Stimulated activated CD4-positive, alpha-beta T cell treated with anti-CD3 and anti-CD28 coated beads, Interleukin-15, amount 100 ng/mL, for 1 hour (primary cell): ENCODE measurements at places on chromosomes 3 and 15.

DNA sequence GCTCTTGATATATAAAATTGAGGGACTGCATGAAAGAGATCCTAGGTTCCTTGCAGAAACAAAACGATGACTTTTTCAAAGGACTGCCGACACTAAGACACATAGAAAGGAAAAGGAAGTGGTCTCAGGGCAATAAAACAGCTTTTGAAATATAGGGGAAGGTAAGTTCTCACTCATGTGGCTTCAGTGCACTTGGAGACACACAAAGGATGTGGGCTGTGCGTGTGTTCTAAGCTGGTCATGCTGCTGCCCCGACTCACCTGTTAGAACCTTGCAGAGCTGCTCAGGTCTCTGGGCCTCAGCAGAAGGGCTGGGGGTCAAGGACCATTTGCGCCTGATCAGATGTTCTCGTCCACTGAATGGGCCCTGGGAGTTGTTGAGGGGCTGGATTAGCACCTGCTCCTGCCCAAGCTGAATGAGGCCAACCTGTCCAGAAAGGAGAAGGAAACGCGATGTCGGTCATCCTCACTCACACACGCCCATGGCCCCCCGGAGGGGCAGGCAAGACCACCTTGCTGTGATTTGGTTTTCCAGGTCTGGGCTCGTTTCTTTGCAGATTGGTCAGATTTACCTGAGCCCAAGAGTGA, 11.1 kb downstream of the ADAMTS17 start:
- DNase-seq, result no peak

GRCh38 chr3:188881954-188882641, 289.7 kb upstream of the TPRG1 start:
- DNase-seq, result no peak

DNA sequence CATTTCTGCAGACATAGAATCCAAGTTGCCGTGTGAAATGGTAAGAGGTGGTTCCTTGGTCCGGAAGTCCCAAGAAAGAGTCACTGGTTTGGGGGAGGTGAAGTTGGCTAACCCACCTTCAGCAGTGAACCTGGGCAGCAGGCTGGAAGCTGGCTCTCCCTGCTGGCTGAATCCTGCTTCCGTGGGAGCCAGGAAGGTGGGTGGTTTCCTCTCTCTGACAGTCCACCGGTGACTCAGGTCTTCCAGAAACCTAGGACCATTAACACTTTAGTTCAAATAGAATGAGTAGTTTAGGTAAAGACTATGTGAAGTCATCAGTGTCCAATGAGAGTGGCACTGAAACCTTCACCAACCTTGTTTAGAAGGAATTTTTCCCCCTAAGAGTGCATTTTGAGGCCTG, 87.4 kb upstream of the CACNA2D3 start:
- DNase-seq, result no peak

DNA sequence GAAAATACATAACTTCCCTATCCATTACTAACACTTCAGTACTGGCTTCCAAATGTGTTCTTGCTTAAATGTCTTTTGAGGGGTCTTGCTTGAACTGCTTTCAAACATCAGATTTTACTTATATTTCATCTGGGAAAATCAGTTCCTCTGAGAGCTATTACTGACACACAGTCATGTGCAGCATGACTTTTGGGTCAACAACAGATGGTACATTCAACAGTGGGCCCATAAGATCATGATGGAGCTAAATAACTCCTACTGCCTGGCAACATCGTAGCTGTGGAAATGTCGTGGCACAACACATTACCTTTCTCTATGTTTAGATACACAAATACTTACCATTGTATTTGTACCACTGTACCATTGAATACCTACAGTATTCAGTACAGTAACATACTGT, 43.8 kb downstream of the WWTR1 start:
- no peak for DNase-seq

GRCh38 chr3:119357190-119357589, 63.0 kb downstream of the ARHGAP31 start:
- no peak for DNase-seq

GRCh38 chr15:40333922-40334492, 6.7 kb downstream of the CCDC9B start:
- DNase-seq, result no peak

DNA sequence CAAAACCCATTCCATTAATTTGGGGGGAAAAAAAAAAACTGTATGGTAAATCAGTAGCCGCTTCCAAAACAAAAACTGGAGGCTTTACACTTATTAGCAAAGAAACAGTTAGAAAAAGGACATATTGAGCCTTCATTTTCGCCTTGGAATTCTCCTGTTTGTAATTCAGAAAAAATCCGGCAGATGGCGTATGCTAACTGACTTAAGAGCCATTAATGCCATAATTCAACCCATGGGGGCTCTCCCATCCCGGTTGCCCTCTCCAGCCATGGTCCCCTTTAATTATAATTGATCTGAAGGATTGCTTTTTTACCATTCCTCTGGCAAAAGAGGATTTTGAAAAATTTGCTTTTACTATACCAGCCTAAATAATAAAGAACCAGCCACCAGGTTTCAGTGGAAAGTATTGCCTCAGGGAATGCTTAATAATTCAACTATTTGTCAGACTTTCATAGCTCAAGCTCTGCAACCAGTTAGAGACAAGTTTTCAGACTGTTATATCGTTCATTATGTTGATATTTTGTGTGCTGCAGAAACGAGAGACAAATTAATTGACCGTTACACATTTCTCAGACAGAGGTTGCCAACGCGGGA, 9.4 kb upstream of the RPL24 start:
- DNase-seq, result no peak

DNA sequence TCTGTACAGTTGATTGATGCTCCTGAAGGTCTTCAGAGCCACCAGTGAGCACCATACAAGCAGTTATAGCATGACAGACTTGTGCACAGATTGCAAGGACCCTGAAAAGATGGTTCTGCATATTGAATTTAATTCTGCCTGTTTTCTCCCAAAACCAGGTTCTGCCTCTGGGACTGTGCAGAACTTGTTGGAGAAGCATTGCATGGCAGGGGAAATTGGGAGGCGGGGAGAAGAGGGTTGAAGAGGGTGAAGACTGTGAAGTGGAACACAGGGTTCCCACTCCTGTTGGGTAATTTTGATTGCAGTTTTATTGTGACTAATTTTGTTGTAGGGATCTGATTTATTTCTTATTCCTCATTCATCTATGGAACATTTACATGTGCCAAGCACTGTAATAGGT, 10.3 kb downstream of the ZNF80 start:
- no peak for DNase-seq

DNA sequence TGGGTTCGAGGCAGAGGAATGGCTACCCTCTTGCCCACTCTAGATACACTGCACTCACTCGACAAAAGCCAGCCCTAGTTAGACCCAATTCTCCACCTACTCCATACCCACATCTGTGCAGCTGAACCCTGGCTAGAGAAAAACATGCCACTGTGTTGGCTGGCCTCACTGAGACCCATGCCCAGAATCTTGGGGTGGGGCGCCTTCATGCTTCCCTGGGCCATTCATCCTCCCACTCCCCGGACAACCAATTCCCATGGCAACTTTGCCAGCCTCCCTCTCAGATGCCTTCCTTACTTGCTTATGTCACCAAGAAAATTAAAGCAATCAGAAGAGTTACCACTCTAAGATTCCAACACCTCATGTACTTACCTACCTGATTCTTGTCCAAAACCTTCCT, 9.2 kb upstream of the LIMD1 start:
- no peak for DNase-seq

DNA sequence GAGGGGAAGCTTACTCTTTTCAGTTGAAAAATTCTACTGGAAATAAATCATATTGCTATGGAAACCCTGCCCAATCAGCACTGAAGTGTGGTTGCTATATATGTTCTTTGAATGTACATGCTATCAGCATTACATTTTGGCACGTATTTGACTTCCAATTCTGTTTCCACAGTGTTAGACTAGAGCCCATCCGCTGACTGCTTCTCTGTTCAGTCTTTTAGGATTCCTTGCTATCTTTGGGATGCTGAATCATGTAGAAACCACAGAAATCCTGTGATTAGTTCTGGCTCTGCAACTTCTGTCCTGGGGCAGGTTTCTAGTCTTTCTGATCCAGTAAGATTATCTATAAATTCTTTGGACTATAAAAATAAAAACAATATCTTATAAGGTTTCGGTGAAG, 128.2 kb upstream of the SLC7A14 start:
- DNase-seq, result no peak

DNA sequence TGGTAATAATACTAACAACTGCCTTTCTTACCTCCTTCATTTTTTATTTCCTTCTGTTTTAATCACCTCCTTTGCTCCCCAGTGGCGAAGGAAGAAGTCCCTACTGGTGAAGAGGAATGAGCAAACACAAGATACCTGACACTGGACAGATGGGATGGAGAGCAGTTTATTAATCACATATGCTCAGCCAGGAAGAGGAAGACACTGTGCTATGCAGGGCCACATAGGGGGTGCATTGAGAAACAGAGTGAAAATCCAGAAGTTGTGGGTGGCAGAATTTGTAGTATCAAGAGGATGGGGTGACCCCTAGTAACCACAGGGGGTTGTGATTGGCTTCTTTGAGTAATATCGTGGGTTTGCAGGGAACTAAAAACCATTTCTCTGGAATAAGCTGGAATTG, 1041.9 kb downstream of the OTOL1 start:
- DNase-seq, result no peak

- no peak for DNase-seq
These were observed 49.0 kb downstream of the PBRM1 start for GRCh38 chr3:52636673-52637072.

DNA sequence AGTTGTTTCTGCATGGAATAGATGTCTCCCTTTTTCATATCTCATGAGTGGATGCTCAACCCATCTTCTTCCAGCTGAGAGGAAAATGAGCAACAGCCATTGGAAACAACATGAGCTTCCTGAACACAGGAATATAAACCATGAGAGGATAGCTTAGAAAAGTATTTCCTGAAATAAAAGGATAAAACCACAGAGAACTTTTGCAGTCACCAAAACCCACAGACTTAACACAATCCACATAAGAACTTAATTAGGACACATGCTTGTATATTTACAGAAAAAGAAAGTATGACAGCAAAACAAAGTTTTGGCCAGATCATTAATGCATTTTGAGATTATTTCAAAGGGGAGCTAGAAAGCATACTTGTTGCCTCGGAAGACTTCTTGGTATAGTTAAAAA, 180.5 kb upstream of the RASGRP1 start:
- no peak for DNase-seq
